ENCODE measurements at places on chromosomes 5 and 9.

DNA sequence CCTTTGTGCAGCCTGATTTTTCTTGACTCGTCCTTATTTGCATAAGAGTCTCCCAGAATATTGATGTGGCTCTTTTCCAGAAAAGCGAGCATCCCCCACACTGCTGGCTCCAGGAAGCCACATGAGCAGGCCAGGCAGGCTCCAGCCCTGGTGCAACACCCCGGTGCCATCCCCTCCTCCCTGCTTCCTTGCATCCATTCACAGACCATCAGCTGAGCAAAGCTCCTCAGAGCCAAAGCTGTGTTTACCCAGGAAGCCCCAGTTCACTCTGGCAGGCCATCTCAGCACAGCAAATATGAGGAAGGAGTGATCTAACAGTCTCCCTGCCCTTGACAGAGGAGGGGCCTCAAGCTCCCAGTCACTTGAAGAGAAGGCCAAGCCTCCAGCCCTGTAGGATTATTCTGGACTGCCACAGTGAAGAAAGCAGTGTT lies 34.4 kb downstream of the INSYN2B start:
- peak; percentile 30 for DNase-seq

DNA sequence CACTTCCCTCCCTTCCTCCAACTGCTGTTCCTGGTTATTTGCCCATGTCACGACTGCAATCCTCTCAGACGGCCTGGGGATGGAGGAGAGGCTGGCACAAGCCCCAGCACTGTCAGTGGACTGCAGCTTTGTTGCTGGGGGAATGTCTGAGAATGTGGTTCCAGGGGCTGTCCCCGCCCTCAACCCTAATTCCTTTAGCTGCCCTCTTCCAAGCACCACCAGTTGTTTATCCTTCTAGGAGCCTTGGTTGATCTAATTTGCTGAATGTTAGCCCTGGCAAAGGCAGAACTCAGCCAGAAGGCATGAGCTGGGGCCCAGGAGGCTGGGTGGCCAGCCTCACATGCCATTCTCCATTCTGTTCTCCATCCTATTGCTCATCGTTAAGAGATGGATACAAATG lies 51.6 kb downstream of the ADAM19 start:
- no peak for DNase-seq

DNA sequence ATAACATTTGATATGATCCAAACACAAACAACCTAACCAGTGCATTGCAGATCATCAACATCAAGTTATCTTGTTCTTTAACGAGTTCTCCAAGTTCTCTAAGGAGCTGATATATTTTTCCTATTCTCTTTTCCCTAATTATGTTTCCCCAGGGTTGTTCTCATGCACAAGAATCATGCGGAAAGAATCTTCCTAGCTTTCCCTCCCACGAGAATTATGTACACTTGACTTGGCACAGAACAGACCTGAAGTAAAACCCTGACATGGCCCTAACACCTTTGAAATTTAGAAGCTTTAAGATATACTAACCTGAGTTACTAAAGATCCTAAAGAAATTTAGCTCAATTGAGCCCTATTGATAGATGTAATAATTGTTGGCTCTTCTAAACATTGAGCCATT lies 110.7 kb upstream of the FST start:
- no peak for DNase-seq

DNA sequence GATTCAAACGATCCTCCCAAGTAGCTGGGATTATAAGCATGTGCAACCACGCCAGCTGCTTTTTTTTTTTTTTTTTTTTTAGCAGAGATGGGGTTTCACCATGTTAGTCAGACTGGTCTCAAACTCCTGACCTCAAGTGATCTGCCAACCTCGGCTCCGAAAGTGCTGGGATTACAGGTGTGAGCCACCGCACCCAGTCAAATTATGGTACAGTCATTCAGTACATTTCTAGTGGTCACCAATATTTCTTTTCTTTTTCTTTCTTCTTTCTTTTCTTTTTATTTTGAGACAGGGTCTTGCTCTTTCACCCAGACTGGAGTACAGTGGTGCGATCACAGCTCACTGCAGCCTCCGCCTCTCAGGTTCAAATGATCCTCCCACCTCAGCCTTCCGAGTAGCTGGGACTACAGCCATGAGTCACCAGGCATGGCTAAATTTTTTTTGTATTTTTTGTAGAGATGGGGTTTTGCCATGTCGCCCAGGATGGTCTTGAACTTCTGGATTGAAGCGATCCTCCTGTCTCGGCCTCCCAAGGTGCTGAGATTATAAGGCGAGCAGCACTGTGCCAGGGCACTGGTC lies 25.4 kb upstream of the DCP2 start:
- DNase-seq: no peak

DNA sequence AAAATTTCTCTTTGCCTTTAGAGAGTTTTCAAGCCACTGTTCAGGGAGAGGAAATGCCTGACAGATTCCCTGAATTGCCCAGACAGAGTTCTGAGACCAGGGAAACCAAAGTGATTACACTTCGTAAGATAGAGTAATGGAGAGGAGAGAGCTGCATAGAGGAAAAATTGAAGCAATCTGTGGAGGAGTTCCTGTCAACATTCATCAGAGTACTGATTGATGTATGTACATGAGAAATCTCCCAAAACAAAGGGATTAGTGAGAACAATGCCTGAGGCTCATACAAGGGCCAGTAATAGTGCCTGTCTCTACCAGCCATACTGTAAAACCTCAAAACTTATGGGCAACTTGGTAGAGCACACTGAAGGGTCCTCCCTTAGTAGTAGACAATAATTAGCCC lies 79.0 kb upstream of the TRIM32 start:
- no peak for DNase-seq

GRCh38 chr5:149228618-149229297 lies 42.9 kb upstream of the AFAP1L1 start:
- DNase-seq: no peak

GRCh38 chr5:169288066-169288930 lies 12.6 kb downstream of the SLIT3 start:
- no peak for DNase-seq

DNA sequence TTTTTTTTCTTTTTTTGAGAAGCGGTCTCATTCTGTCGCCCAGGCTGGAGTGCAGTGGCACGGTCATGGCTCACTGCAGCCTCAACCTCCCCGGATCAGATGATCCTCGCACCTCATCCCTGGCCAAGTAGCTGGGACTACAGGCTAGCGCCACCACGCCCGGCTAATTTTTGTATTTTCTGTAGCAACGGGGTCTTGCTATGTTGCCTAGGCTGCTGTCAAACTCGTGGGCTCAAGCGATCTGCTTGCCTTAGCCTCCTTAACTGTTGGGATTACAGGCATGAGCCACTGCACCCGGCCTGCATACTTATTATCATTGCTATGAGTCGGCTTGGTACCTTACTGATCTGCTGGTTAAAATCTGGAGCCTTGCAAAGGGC lies 790 bp upstream of the IARS1 start:
- DNase-seq: no peak

- no peak for DNase-seq
These were observed 211.0 kb upstream of the ADAMTS16 start for GRCh38 chr5:4929092-4929655.

GRCh38 chr9:126536841-126537465 lies 76.8 kb upstream of the LMX1B start:
- DNase-seq: no peak

DNA sequence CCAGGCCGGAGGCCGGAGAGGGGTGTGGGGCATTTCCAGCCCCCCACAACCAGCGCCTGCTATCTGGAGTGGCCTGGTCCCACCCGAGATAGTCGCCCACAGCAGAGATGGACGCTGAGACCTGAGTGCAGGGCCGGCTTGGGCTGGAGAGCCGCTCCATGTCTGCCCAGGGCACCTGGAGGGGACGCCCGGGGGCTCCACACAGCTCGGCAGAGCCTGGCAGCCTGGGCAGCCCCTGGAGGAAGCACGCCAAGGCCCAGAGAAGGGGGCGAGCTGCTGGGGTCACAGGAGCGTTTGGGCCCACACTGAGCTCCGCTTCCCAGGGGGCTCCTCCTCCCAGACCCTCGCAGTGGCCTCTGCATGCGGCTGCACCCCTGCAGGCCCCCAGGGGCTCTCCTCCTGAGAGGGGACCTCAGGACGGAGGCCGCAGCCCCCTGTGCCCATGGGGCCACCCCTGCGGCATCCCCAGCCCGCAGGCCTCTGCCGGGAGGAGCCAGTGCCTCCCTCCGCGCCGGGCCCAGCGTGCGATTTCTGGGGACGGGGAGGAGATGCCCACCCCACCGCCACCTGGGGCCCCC lies 42.2 kb upstream of the EGFL7 start:
- no peak for DNase-seq

DNA sequence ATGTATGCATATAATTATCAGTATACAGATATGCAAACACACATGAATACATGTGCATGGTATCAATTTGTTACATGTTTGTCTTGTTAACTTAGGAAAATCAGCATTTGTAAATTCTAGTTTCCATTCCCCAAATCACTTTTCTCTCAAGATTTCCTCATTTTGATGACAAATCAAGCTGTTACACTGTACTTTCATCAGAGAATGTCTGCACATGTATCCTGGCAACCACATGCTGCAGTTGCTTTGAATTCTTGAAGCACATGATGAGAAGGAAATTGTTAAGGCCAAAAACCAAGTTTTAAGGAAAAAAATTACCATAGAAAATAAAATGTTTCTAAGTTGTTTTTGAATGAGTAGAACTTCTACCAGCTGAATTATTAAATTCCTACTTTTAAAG lies 1834.5 kb downstream of the EFNA5 start:
- DNase-seq: no peak

GRCh38 chr9:87040410-87041009 lies 93.2 kb upstream of the GAS1 start:
- DNase-seq: no peak

- no peak for DNase-seq
These were observed 39.2 kb downstream of the NADK2 start for GRCh38 chr5:36202521-36202961.

DNA sequence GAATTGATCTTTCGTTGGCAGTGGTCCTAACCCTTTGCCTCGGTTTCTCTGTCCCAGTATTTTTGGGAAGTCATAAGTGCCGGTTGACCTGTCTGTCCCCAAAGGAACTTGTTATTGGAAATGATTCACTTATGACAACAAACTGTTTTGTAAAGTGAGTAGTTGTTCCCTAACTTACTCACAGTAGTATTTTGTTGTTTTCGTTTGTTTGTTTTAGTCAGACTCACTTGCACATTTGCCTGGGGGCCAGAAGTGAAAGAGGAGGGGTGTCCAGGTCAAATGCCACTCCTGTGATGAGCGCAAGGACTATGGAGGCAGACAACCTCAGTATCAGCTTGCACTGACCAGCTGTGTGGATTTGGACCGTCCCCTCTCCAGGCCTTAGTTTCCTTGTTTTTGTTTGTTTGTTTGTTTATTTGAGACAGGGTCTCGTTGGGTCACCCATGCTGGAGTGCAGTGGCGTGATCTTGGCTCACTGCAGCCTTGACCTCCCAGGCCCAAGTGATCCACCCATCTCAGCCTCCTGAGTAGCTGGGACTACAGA lies 47.3 kb downstream of the ANKRD55 start:
- no peak for DNase-seq

DNA sequence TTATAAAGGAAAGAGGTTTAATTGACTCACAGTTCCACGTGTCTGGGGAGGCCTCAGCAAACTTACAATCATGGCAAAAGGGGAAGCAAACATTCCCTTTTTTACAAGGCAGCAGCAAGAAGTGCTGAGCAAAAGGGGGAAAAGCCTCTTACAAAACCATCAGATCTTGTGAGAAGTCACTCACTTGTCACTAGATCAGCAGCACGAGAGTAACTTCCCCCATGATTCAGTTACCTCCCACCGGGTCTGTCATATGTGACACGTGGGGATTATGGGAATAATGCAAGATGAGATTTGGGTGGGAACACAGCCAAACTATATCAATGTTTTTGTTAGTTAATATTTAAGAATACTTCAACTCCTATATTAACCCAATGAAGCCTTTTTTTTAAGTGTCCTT lies 275.2 kb upstream of the CDH9 start:
- DNase-seq: no peak

- no peak for DNase-seq
These were observed 113.1 kb downstream of the PSD2 start for GRCh38 chr5:139908749-139909148.

- DNase-seq: no peak
These were observed 77.2 kb downstream of the FBXL7 start for GRCh38 chr5:15577132-15577531.

- DNase-seq: no peak
These were observed 530 bp downstream of the RAPGEF1 start for GRCh38 chr9:131739133-131739958.

DNA sequence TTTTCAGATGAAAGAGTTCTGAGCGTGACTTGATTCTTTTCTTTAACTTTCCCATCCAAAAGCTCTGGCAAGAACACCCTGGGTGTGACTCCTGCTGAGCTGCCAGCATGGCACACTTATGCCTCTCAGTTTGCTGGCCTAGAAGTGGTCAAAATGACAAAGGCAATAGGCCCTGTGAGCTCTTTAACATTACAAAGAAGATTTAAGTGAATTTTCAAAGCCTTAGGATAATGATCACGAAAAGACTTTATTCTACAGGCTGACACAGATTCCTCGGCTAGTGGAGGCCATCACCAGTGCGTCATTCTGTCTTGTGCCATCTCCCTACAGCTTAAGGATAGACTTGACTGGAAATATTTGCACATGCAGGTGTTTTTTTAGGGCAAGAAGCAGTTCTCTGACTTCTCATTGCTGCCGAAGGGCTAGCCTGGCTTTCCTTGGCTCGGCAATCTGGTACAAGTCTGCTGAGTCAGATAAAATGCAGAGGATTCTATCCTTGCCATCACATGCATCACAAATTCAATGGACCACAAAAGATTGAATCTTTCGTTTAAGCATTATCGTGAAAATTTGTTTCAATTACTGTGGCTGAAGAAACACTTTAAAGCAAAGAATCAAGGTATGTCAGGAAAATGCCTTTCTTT lies 311.5 kb downstream of the COX7C start:
- DNase-seq: no peak

GRCh38 chr9:34793428-34793827 lies 83.5 kb upstream of the CCL21 start:
- DNase-seq: no peak

DNA sequence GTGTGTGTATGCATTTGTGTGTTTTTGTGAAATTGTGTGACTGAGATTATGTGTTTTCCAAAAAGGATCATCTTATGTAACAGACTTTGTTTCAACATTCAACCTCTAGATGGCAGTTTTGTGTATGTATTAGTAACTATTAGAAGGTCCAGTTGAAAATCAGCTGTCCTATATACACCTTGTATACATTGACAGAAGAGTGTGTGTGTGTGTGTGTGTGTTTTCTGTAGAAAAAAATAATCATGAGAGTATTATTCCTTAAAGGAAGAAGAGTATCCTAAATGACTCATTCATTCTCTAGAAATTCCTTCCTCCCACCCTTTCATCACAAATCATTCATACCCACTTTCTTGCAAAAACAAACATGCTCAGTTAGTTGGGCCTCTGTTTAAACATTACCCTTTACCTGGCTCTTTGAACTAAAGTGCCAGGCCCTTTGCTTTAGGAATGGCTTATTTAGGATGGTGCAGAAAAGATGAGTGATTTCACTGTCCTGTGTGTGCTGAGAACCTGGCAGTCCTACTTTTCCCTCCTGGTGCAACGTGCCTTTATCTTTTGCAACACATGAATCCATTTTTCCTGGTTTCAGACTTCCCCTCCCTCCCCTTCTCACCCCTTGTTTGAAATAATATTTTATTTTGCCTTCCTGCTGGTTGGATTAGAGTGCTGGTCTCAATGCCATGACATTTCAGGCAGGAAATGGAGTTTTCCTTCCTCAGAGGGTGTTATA lies 152.2 kb downstream of the ARHGAP26 start:
- no peak for DNase-seq

Data from GDM1 (cell line).